AG10803 (cell line): ENCODE measurements at places on chromosomes 6 and 20.

DNA sequence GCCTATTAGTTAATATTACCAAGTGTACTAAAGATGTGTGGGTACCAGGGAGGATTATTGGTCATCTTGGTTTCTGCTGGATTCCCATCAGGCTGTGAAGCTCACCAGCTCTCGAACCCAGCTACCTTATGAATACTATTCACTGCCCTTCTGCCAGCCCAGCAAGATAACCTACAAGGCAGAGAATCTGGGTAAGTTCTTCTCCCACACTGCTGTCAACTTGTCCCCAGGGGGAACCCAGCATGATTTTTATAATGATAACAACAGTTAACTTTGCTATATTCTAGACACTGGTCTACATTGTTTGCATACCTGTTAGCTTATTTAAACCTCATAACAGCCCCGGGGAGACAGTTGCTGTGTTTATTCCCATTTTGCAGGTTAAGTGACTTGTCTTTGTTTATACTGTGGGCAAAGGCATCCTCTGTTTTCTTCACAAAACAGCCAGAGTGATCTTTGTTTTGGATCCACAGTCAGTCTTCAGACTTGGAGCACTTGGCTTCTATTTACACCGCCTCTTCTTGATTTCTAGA lies 26.5 kb downstream of the TM9SF4 start:
- DNase-seq = no peak

- peak; percentile 100 for DNase-seq
Observed at GRCh38 chr6:140537834-140538705, 1163.6 kb upstream of the CITED2 start.

DNA sequence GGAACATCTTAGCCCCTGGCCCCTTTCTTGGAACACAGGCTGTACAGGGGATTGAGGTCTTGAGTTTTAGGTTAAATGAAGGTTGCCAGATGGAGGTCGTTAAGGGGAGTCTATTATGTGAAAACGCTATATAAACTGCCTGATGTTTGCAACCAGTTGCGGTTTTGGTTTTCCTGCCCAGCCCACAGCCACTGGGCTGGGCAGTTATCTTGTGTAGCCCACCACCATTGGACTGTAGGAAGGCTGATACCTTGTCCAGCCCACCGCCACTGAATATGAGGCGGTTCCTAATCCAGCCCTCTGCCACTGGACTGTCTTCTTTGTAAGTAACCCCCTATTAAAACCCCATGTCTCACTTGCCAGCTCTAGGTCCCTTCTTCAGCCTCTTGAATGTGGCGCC lies 42.3 kb upstream of the COL21A1 start:
- no peak for DNase-seq

GRCh38 chr6:161169035-161169434 lies 104.8 kb downstream of the AGPAT4 start:
- no peak for DNase-seq

DNA sequence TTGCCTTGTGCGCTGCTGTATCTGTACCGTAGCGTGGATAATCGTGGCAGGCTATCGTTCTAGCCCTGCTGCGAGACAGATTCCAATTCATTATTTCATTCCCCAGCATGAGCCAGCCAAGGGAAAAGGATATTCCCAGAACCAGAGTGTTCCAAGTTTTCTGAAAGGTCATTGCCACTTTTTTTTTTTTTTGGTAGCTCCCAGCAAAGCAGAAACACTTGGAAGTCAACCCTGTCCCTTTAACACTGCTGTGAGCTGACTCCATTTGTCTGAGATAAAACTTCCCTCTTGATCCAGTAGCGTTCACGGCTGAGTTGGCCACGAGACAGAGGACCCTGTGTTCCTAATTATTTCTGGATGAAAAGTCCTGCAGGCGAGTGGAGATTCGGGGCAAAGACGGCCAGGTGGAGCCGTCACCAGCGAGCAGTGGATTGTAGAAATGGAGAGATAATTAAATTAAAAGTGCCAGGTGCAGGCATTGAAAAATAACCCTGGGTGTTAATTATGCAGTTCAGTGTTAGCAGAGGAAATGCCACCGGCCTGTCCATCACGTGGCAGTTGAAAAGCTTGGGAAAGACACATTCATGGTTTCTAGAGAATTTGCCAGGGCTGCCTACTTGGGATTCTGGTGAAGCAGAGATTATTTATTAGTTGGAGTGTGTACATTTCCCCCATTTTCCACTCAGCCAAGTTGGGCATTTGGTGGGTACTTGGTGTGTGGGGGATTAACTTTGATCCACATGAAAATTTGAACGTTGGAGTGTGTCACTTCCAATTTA lies 164.2 kb downstream of the SLC24A3 start:
- no peak for DNase-seq

- no peak for DNase-seq
Observed at GRCh38 chr6:114064862-114065261, 93.9 kb upstream of the HDAC2 start.

GRCh38 chr6:137724495-137725211 lies 142.4 kb upstream of the TNFAIP3 start:
- DNase-seq = no peak

DNA sequence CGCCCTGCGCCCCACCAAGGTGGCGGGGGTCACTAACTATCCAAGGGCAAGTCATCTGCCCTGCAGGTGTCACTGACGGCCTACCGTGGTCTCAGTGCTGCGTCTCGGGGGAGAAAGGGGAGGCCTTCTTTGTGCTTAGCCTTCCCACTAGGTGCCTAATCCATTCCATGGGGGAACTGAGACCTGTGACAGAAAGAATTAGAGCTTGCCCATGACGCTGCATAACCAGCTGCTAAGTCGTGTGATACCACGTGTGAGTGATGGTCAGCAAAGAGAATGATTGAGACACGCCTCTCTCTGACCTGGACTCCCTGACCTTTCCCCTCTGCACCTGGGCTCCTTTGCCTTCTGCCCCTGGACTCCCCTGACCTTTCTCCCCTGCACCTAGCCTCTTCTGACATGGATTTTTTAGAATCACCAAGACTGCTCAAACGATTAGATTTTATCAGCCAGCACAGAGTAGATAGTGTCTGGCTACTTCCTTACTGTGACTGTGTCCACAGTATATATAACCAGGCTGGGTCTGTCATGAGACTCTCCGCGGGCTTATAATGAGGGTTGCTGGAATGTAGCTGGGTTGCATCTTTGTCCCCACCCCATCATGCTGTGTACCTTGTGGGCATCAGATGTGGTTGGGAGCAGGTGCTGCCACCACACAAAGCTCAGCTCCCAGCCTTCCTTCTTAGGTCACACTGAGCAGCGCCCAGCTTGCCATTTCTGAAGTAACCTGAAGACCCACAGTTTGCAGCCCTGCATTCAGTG lies 140.6 kb downstream of the TMEM242 start:
- no peak for DNase-seq

GRCh38 chr20:4544765-4545164 lies 176.9 kb upstream of the PRND start:
- DNase-seq = peak; percentile 66

GRCh38 chr6:154847318-154847717 lies 114.1 kb downstream of the SCAF8 start:
- DNase-seq = peak; percentile 22

DNA sequence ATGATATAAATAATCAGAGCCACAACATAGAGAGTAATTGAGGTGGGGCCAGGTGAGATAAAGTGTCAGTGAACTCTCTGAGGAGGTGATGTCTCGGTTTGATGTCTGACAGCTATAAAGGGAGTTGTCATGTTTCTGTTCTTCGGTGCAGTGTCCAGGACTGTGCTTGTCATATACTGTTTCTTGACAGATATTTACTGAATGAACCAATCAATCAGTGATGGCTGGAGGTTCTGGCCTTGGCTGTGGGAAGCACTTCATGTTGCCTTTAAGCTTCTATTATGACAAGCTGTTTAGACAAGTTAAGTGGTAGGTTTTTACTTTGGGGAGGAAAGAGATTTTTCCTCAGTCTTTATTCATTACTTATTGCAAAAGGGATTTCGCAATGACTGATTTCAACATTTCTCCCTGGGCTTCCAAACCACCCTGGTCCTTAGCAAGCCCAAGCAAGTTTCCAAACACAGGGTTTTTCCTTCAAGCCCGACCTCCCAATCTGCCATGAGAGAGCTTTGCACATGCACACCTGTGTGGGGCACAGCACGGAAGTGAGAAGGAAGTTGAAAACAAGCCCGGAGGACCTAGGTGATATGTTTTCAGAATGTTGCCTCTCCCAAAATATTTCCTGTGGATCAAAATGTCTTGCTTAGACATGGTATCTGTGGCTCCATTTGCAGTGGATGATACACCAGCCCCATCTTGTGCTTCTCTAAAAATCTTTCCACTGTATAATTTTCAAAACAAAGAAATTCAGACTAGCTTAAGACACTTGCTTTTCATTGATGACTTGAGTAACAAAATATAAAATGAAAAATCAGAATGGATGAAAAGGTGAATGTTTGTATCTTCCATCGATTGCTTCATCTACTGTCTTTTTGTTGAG lies 567.3 kb upstream of the BTBD3 start:
- peak; percentile 73 for DNase-seq

GRCh38 chr6:140366991-140367390 lies 992.5 kb upstream of the CITED2 start:
- peak; percentile 8 for DNase-seq

- no peak for DNase-seq
Observed at GRCh38 chr6:35967076-35967774, 46.3 kb upstream of the SRPK1 start.

- DNase-seq = no peak
Observed at GRCh38 chr20:21336455-21337151, 33.5 kb downstream of the XRN2 start.

GRCh38 chr6:167341038-167341583 lies 16.2 kb downstream of the TTLL2 start:
- no peak for DNase-seq

DNA sequence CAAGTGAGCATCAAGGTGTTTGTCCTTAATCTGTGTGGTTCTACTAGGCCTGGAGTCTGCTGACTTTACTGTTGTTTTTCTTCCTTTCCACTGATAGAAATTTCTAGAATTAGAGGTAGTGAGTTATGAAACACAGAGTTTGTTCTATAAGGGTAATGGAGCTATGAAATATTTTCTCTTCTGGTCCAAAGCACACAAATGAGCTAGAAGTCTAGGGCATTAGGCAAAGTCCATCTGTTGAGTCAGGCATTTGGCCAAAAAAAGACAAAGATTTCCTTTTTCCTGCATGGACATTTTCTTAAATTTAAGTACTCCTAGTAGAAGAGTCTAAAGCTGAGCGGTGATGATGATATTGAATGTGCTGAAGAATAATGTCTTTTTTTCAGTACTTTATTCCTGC lies 174.3 kb upstream of the STXBP5 start:
- no peak for DNase-seq

GRCh38 chr6:165049362-165049761 lies 260.0 kb downstream of the C6orf118 start:
- peak; percentile 44 for DNase-seq

- DNase-seq = no peak
Observed at GRCh38 chr20:23164176-23164601, 78.1 kb upstream of the CD93 start.

DNA sequence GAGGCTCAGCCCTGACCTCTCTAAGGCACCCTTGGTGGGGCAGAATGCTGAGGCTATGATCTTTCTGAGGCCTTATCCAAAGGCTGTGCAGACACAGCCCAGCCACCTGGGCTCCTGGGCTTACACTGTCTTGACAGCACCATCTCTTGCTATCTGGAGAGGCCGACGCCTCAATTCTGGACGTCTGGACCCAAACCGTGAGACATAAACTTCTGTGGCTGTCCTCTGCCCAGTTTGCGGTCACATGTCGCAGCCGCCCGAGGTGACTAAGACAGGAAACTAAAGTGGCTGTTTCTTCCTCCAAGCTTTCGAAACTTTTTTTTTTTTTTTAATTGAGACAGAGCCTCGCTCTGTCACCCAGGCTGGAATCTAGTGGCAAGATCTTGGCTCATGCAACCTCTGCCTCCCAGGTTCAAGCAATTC lies 49.3 kb downstream of the PRR18 start:
- no peak for DNase-seq

DNA sequence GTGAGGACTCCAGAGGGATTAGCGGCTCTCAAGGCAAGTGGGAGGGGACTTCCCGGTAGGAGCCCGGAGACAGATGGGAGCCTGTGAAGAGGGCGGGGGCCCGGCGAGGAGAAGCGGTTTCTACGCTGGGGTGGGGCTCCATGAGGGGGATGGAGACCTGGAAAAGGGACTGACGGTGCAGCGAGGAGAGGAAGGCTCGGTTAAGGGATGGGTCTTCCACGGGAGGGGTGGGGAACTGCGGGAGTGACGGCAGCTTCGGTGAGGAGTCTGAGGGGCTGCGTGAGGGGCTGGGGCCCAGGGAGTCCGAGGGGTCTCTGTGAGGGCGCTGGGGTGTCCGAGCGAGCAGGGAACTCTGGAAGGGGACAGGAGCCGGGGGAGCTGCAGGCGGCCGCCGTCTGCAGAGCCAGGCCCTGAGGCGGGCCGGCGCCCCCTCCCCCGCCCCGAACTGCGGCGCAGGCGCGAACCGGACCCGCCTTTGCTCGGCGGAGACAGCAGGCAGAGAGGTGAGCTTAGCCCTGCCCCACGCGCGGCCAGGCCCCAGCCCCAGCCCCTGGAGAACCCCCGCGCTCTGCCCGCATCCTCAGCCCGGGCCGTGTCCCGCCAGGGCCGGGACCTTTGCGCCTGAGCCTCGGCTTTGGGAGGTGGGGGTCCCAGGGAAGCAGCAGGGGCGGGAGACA lies at the start of gene NRSN2:
Gene NRSN2 (plus strand): TSS at position 472 of the 677 bp plus-strand sequence. CDS start 2,533 bp downstream, outside the sequence.
- peak; percentile 66 for DNase-seq

DNA sequence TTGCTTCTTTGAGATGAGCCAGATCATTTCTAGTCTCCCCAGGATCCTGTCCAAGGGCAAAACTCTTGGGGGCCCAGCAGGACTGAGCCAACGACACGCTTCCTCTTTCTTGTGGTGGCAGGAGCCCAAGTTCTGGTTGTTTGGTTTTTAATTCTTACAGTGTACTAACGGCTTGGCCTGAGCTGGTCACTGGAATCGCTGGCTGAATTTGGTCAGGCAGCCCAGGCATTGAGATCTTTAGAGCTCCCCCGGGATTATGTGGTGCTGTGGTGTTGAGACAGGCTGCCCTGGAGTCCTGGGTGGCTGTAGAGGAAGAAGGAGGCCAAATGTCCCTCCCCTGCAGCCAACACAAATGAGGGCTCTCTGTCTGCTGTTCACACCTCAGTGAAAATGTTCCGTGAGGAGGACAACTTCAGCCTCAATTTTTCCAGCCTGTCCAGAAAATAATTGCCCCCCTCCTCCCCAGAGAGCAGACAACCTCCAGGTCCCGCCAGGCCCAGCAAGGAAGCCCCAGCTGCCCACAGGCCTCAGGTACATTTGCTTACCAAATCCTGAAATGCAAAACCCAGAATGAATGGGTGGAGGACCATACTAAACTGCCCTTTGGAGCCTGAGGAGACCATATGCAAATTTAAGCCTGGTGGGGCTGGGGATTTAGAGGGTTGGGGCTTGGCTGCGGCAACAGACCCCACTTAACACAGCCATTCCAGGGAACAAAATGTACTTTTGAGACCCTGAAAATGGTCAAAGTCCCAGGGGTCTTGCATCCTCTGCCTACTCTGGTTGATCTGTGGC lies 23.6 kb downstream of the BNIP5 start:
- no peak for DNase-seq
